Activated CD8-positive, alpha-beta memory T cell treated with anti-CD3 and anti-CD28 coated beads for 1 hour (primary cell): ENCODE measurements at places on chromosomes 4 and X.

GRCh38 chrX:119228512-119229252, 7.4 kb upstream of the PGRMC1 start:
- no peak for DNase-seq

DNA sequence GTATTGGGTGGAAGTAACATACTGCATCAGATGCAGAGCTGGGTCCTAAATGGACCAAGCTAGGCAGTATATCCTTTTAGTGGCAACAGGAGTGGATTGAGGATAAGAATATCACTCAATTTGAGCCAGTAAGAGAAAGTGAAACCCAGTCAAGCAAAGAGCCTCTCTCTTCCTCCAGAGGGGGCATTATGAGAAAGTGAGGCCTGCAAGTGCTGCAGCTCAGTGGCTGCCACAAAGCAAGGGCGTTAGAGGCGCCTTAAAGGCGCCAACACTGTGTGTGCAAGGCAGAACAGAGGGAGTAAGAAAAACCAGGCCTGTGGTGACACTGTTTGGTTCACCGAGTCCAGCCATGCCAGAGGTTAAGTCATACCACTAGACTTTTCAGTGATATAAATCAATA, 17.5 kb downstream of the STX18 start:
- no peak for DNase-seq

GRCh38 chrX:44596277-44596676, 53.6 kb upstream of the FUNDC1 start:
- no peak for DNase-seq

DNA sequence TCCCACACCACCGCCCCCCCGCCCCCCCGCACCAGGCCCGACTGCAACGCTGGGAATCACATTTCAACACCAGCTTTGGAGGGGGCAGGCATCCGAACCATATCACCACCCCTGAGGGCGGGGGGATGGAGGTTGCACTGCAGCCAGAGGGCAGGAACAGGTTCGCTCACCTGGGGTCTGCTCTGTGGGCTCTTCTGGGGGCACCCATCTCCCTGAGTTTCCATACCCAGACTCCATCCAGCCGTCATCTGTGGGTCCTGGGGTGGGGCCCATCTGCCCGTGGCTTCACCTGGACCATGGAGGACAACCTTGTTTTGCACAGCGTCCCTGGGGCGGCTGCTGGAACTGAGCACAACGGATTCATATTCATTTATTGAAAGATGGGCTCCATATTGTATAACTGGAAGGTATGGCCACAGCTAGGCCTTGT, 6.9 kb downstream of the PSAPL1 start:
- DNase-seq, result no peak

DNA sequence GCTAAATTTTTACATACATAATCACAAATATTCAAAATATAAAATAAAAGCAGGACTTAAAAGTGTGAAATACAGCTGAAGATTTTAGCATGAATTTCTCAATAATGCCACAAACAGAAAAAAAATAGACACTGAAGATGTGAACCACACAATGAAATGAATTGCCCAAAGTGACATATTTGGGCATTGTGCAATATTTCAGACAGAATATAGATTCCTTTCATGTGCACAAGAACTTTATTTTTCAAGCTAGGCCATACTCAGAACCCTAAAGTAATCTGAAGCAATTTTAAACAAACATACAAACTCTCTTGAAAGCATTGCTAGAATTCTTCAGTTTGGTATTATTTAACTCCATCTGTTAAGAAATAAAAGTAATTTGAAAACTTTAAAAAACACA, 764.1 kb downstream of the STIM2 start:
- DNase-seq, result no peak

DNA sequence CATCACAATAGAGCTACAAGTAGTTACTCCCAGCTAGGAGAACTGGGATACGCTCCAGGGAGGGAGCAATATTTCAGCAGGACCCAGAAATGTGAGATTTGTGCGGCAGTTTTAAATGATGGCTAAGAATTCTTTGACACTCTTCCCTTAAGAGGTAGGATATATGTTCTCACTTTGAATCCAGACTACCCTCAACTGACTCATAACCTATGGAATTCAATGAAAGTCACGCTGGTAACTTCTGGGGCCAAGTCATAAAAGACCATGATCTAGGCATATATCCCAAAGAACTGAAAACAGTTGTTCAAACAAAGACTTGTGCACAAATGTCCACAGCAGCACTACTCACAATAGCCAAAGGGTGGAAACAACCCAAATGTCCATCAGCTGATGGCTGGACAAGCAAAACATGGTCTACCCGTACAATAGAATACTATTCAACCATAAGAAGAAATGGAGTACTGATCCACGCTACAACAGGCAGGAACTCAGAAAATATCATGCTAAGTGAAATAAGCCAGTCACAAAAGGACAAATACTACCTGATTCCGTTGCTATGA, 10.5 kb downstream of the CD99L2 start:
- no peak for DNase-seq
